ENCODE measurements at places on chromosomes 3 and 15.

GRCh38 chr15:68830141-68830785 is 9.6 kb upstream of the ANP32A start:
- no peak for DNase-seq

DNA sequence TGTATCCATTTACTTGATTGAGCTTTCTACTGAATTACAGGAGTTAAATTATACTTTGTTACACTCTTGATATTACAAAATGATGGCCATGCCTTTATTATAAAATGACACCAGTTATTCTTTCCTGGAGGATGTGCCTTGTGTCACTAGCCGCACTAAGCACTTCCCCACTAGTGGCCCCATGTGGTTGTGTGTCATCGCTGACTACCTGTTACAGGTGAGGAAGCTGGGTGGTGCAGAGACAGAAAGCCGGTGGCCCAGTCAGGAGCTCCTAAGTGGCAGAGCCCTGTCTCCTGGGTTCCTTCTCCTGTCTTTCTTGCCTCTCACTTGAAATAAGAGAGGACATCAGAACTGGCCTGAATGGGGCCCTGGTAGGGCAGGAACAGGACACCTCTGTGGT is 96.8 kb downstream of the IGF1R start:
- no peak for DNase-seq

- no peak for DNase-seq
Measured at GRCh38 chr3:62187022-62187431, 186.3 kb downstream of the FEZF2 start.

DNA sequence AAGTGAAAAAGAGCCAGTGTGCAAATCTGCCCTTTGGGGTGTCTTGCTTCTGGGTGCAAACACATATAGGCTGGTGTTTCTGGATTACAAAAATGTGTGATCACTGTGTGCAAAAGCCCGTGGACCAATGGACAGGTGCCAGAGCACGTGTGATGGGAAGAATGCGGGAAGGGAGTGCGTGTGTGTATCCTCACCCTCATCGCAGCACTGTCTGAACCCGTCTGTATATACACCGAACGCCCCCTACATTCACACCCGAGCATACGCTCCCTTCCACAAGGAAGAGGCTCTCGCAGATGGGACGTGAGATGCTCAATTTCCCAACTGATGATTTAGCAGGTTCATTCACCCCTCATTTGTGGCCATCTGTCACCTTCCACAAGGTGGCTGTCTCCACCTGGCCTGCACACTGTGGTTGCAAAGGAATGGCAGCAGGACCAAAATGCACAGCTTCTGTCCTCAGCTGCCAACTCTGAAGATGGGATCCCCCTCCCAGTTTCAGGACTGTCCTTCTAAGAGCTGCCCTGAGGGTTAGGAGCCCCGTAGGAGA is 19.4 kb upstream of the SLC6A1 start:
- DNase-seq, result no peak

DNA sequence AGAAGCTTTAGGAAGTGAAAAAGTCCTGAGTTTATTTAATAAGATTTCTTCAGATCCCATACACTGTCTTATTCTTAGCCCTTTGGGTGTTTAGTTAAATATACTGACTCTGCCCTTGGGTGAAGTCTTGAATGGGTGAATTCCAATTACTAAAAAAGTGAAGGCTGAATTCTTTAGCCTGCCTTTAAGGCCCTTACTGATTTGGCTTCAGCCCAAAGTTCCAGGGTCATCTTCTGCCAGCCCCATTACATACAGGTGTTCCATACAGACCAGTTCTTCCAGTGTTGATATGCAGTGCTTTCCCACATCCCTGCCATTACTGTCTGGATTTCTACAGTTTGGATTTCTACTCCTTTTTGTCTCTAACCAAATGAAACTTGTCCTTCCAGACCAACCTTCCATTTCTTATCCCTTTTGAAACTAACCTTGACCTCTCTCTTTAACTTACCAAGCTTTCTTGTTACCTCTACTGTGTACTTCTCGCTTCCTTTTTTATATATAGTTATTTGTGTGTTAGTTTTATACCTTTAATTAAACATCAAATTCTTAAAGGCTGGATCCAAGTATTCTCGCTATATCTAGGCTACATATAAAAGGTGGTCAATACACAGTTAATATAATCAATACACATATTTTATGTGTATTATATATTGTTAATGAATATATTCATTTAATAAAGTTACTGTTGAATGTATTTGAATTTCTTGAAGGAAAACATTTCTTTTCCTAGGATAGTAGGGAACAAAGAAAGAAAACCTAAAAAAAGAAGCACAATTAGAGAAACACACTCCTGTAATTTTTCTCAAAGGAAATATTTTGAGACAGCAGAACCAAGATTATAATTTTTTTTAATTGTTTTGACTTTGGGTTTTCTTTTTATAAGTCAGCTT is 15.0 kb downstream of the MBNL1 start:
- no peak for DNase-seq

DNA sequence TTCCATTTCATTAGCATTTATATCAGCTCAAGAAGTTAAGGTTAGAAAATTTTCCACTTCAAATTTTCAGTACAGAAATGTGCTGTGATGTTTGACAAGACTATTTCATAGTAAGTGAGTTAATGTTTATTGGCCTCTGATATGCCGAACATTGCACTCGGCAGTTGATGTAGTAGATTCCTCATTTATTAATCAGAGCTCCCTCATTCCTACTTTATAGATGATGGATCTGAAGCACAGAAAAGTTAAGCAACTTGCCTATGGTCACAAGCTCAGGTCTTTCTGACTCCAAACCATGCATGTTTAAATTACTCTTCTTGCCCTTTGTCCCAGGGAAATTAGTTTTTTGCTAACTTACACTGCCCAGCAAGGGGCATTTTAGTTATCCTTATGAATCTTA is 92.0 kb downstream of the ATG7 start:
- DNase-seq, result no peak

GRCh38 chr3:170040418-170040817 is 2.6 kb downstream of the GPR160 start:
- no peak for DNase-seq

DNA sequence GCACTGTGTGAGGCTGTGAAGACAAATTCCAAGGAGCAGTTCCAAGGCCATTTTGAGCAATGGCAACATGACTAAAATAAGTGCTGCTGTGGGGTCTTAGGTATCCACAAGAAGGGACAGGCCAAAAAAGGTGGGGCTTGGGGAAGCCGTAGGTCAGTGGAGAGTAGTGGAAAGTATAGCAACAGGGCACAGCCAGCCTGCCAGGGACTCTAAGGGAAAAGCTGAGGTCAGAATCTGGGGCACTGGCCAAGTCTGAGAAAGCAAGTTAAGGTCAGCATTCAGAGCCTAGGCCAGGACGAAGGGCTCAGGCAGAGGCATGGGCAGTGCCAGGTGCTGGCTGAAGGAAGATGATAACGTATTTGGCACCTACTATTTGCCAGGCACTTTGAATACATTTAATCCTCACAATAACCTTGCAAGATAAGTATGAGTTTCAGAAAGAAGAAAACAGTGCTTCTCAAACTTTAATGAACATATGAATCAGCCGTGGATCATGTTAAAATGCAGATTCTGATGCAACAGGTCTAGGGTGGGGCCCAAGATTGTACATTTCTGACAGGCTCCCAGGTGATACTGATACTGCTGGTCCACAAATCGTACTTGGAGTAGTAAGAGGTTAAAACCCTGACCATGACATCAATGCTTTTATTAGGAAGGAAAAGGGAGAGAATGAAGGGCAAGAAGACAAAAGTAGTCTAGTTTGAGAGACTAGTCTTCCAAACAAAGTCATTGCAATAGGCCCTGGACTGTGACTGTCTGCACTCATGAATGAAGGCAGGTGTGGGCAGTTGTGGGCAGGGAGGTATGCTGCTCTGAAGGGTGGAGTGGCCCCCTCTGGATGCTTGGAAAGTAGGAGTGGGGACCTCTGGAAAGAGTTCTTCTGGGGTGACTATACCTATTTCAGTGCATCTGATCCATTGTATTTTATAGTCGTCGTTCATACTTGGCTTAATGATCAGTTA is 106.3 kb upstream of the ANKRD28 start:
- DNase-seq, result no peak

- DNase-seq, result no peak
Measured at GRCh38 chr3:154933581-154933980, 146.5 kb upstream of the MME start.

GRCh38 chr3:117486719-117487716 is 777.4 kb downstream of the TUSC7 start:
- DNase-seq, result no peak

DNA sequence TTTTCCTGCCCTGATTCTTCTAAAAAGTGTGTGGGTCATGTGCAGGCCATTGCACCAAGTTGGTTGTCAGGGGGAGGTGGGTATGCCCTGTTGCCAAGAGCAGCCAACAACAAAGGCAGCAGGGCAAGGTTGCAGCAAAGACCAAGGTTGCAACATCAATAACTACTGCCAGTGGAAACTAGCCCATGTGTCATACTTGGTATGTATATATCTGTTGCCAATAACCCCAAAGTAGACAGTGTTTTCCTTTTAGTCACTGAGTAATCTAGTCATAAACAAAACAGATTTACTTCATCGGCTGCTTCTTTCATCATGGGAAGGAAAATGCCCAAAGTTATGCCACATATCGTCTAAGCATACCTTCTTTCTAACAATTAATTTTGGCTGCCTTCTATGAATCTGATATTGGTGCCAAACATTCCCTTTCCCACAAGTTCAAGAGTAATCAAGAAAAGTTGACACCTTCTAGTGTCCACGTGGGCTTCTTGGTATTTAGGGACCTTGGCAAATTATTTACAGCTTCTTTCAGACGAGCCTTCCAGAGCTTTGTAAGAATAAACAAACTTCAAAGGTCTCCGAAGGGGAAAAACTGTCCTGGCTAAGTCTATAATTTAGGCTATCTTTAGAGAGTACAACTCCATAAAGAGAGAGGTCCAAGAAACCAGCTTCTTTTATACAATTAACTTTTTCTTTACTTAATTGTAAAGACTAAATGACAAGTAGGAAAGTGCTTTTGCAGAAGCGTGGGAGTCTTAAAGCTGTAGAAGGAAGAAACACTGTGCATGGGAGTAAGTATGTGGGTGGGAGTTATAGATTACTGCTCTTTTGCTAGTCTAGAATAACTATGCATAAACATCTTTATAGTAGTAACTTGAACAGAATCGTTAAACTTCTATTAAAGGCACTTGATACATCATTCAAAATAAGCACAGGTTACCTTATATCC is 10.0 kb upstream of the MBNL1 start:
- peak; percentile 89 for DNase-seq

- no peak for DNase-seq
Measured at GRCh38 chr3:171825222-171825828, 15.0 kb upstream of the PLD1 start.

- DNase-seq, result no peak
Measured at GRCh38 chr3:13607821-13608597, 59.1 kb downstream of the FBLN2 start.

GRCh38 chr3:143597774-143598652 is 250.3 kb downstream of the SLC9A9 start:
- DNase-seq, result no peak
